ENCODE measurements at places on chromosomes 12 and 14.

- DNase-seq: no peak
Observed at GRCh38 chr12:55727643-55728185, 1.1 kb downstream of the CD63 start.

- DNase-seq: peak; percentile 6
Observed at GRCh38 chr12:92034858-92035401, 110.7 kb downstream of the BTG1 start.

GRCh38 chr12:76980196-76980595, 85.2 kb downstream of the E2F7 start:
- no peak for DNase-seq

GRCh38 chr12:56387152-56387736, 24.6 kb upstream of the APOF start:
- no peak for DNase-seq

GRCh38 chr14:21192447-21192822, 36.6 kb upstream of the OR5AU1 start:
- DNase-seq: no peak

GRCh38 chr12:47837190-47838171, 17.8 kb upstream of the HDAC7 start:
- DNase-seq: peak; percentile 48

DNA sequence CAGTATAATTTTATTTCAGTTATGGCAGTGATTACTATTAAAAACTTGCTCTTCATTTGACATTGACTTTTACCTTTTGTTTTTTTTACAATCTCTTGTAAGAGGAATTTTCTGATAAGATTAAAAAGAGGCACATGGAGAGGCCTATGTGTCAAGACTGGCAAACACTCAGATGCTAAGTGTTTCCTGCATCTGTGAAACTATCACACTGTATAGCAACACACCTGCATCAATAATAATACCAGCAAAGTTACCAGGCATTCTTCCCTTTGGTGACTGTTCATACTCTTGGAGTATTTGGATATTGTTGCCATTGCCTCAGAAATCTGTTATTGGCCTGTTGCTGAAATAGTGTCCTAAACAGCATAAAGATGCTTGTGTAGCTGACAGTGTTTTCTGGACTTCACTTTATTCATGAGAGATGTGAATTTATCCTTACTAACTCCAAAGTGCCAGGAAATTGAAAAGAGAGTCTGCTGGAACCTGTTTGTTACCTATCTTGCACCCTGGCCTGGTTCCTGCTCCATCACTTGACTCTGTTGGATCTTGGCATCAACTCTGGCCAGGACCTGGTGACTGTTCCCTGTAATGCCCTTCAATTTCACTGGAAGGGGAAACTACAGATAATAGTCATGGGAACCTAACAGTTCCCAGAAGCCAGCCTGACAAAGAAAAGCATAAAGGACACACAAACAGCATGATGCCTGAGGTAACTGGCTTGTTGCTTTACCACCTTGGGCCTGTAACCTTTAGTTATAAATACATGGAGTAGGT, 19.8 kb downstream of the SLC16A7 start:
- no peak for DNase-seq

GRCh38 chr12:94649349-94650142, 811 bp downstream of the TMCC3 start:
- DNase-seq: peak; percentile 23

DNA sequence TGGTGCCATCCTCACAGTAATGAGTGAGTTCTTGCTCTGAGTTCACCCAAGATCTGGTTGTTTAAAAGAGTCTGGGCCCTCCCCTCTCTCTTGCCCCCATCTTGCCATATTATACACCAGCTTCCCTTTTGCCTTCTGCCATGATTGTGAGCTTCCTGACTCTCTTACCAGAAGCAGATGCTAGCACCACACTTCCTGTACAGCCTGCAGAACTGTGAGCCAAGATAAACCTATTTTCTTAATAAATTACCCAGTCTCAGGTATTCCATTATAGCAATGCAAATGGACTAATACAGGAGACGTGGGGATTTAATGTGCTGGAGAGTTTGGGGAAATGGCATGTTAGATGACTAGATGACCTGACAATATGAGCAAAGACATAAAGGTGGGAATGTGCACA, 12.8 kb downstream of the SLC4A8 start:
- DNase-seq: no peak

DNA sequence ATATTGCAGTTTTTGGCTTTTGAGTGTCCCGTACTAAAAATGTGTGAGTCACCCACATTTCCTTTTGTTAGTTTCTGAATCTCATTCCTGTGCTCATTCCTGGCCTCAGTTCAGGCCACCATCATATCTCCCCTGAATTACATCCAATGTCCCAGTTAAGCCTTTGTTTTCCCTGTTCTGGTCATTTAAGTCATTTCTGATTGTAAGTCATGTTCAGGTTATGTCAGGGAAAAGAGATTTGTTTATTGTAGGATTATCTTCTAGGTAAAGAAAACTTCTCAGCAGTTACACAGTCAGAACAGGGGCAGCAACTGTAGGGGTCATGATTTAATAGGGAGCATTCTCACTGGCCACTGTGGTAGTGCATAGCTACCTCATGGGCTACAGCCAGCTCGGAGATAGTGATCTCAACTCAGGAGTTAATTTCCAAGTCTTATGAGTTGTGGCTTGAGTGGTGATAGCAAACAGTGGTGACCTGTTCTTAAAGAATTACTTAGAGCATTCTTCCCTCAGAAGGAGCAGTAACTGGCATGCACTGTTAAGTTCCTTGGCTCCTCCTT, 6.7 kb downstream of the DDX47 start:
- no peak for DNase-seq

- DNase-seq: no peak
Observed at GRCh38 chr12:82651489-82651888, 35.2 kb upstream of the TMTC2 start.

GRCh38 chr14:94945615-94946014, 175.7 kb upstream of the GSC start:
- peak; percentile 11 for DNase-seq

DNA sequence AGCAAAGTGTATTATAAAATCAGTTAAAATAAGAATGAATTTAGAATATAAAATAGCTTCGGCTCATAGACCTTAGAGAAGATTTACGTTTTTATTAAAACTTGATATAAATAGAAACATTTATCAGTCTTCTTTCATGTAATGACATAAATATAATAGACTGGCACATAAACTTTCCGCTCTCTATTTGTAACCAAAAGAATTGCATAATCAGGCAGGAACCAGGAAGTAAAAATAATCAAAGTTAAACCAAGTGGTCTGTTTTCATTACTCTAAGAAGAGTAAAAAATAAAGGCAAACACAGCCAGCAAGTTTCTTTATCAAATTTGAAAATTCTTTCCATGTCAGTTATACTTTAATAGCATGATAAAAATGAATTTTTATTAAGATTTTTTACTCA, 46.3 kb upstream of the ATP2A2 start:
- DNase-seq: no peak

GRCh38 chr12:108337235-108338223, 1.6 kb downstream of the CMKLR1 start:
- DNase-seq: no peak

DNA sequence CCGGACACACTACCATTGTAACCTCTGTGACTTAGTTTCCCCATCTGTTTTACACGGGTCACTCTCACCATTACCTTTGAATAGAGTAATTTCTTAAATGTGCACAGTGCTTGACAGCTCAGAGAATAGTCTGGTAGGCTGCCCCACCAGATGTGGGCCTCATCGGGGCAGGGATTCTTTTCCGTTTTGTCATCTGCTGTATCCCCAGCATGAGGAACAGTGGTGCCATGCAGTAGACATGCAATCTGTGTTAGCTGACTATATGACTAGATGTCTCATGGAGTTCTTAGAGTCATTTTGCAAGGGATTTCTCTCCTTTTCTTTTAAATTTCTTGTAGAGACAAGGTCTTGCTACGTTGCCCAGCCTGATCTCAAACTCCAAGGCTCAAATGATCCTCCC, 44.9 kb upstream of the PLEKHG3 start:
- DNase-seq: no peak

- DNase-seq: no peak
Observed at GRCh38 chr14:104821229-104821945, 20.5 kb downstream of the ZBTB42 start.

- no peak for DNase-seq
Observed at GRCh38 chr12:58803908-58804307, 116.4 kb downstream of the LRIG3 start.

- no peak for DNase-seq
Observed at GRCh38 chr14:23531391-23531790, 20.2 kb downstream of the ZFHX2 start.
